ENCODE measurements at places on chromosomes 5 and 9. TPM values are rescaled to one million over a fixed set of nuclear protein-coding genes. Genes with fewer than 3 reads are reported as not detected.

DNA sequence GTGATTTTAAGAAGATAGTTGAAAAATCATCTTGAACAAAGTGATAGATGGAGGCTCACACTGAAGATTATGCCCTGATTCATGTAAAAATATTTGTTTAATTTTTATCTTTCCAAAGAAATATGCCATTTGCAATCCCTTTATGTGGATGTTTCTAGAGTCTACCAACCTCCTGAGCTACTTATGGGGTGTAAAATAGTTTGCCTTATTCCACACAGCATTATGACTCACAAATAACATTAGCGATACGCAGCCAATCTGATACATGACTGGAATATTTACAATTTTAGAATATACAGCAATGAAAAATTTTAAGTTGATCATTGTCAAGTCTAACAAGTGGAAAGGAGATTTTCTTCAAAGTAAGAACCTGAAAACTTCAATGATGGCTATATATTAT is 327.5 kb downstream of the EDIL3 start:
- DNase-seq: no peak

PTPRD gene
- 29.1 TPM for total RNA-seq

DNA sequence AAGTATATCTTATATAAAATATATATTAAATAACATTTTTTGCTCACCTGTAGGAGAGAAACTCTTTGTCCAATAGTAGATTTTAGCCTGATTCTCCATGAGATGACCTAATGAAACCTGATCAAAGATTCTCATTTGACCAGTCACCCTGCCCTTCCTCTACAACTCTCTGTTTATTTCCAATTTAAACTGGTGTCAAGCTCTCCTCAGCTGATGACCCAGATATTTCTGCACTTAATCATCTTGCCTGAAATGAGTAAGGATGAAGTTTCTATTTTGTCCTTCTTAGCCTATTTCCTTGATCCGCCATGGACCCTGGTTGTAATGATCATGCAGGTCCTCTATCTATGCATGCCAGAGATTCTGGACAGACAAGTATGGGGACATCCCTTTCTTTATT is 179.3 kb upstream of the FGF10 start:
- no peak for DNase-seq

GRCh38 chr5:168675883-168676408 is 96.8 kb upstream of the PANK3 start:
- DNase-seq: no peak

CLTB gene
- 108 TPM for total RNA-seq

DNA sequence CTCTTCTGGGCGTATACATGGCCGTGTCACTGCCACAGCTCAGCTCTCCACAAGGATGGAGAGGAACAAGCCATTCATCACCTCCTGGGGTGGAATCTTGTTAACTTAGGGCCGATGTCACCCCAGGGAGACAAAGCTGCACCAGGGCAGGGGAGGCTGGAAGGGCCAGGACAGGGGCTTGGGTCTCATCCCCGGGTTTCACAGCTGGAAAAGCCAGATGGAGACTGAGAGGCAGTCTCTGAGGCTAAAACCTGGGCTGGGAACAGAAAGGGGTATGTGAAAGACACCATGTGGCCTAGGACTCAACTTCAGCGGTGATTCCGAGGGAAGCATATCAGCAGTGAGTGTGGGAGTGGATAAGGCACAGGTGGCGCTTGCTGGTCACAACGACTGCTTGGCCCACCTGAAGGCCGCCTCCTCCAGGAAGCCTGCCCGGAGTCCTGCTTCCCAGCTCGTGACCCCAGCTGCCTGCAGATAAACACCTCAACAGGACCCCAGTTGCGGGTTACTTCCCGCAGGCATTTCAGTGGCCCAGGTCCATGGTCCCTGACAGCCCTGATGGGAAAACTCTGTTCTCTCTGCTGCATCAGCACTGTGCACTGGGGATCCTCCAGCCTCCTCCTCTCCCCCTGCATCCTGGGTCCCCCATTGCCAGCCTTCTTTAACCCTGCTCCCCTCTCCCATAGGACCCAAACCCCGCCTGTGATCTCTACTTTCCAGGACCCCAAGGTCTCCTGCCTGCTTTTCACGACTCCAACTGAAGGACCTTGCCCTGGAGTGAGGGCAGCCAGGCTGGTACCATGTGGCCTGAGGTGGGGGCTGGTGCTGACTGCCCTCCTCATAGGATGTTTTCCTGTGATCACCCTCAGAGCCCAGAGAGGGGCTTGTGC is 51.7 kb upstream of the FCN1 start:
- no peak for DNase-seq

ZFP2 gene
- 8.7 TPM for total RNA-seq

MYMK gene
- not detected for total RNA-seq

GRCh38 chr5:180860273-180860886 is 696 bp downstream of the ZFP62 start:
- DNase-seq: peak; percentile 55

DNA sequence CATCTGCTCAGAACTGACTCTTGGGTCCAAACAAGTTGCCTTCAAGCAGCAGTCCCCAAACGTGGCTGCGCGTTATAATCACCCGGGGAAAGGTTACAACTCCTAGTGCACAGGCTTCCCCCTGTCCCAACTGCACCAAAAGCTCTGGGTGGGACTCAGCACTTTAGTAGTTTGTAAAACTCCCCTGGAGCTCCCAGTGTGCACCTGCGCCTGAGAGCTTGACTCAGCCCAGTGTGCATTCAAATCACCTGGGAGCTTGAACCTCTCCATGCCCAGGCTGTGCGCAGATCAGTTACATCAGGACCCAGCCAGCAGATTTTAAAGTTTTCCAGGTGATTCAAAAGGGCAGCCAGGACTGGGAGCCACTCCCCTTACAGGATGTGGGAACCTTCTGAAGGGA is 151.4 kb downstream of the COL23A1 start:
- DNase-seq: no peak

MIER3 gene
- 15.6 TPM for total RNA-seq

ZNF367 gene
- total RNA-seq: 7.0 TPM

GRCh38 chr5:168961681-168962080 is 339.3 kb downstream of the SLIT3 start:
- DNase-seq: no peak

HSDL2 gene
- total RNA-seq: 18.3 TPM

DCTN3 gene
- total RNA-seq: 108 TPM

GRCh38 chr5:74357827-74358226 is 282.7 kb downstream of the ENC1 start:
- no peak for DNase-seq

DNA sequence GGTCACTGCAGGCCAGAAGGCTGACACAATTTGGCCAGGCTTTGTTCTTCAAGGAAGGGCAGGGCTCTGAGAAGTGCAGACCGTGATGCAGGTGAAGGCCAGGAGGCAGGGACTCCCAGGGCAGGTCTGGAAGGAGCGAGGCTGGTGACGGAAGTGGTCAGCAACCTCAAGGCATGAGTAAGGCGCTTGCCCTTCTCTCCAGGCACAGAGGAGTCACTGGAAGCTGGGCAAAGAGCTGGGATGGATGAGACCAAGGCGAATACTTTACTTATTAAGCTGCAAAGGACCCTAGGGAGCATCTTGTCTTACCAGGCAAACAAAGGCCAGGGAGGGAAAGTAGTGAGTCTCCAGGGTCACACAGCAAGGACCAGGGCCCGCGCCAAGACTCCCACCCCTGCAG is 18.6 kb downstream of the IRF1 start:
- DNase-seq: no peak

BARHL1 gene
- not detected for total RNA-seq

DNA sequence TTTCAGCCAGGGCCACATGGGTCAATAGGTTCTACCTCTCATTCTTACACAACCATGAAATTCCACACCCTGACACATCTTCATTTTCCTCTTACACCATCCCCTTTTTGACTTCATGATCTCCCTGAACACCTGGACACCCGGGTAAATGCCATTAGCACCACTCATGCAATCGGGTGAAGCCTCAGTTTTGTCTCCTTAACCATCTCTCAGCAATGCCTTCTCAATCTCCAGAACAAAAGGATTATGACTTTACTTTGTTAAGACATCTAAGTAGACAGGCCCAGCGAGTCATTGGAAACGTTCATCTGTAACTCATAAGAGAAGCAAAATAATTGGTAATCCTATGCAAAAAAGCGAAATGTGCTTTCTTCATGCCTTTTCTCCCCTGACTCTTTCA is 49.9 kb downstream of the ADAMTS12 start:
- no peak for DNase-seq

GRCh38 chr9:128048663-128049062 is 18.5 kb downstream of the NAIF1 start:
- DNase-seq: no peak

TSLP gene
- 7.0 TPM for total RNA-seq

DNA sequence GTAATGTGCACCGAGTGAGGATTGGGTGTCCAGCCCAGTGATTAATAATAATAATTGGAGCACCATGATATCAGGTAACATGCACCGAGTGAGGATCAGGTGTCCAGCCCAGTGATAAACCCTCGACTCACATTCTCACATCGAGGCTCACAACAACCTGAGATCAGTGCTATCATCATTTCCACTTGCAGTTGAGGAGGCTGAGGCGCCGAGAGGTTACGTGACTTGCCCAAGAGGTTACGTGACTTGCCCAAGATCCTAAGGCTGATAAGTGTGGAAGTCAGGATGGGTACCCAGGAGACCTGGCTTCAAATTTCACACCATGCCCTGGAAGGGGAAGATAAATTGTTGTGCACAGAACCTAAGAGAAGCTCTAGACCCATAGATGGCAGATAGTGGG is 189.4 kb downstream of the MED10 start:
- no peak for DNase-seq

- no peak for DNase-seq
Observed at GRCh38 chr5:91070761-91071550, 312.2 kb downstream of the ARRDC3 start.

DNA sequence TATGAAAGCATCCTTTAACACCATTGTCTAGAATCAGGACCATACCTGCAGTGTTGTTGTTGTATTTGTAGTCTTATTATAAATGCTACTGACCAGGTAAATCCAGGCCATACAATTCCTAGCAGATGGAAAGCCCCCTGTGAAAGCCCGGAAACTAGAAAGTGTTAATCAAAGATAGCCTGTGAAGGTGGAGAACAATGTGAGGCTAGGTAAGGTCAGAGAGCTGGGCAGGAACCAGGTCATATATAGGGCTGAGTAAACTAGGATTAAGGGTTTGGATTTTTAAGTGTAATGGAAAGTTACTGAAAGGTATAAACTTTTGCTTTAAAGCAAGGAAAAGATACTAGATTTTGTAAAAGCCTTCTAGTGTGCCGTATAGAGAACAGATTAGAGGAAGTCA is 6.7 kb downstream of the LRRC70 start:
- DNase-seq: no peak

- no peak for DNase-seq
Observed at GRCh38 chr9:123440256-123440655, 84.3 kb downstream of the CRB2 start.

GRCh38 chr5:62093976-62094375 is 212.0 kb upstream of the KIF2A start:
- DNase-seq: peak; percentile 80

FRMD3 gene
- total RNA-seq: 51.3 TPM

GHR gene
- total RNA-seq: 19.5 TPM

ADAMTS16 gene
- total RNA-seq: 7.2 TPM

PCDHB7 gene
- total RNA-seq: 3.6 TPM

- no peak for DNase-seq
Observed at GRCh38 chr5:95081982-95082381, 202.9 kb downstream of the MCTP1 start.

DNA sequence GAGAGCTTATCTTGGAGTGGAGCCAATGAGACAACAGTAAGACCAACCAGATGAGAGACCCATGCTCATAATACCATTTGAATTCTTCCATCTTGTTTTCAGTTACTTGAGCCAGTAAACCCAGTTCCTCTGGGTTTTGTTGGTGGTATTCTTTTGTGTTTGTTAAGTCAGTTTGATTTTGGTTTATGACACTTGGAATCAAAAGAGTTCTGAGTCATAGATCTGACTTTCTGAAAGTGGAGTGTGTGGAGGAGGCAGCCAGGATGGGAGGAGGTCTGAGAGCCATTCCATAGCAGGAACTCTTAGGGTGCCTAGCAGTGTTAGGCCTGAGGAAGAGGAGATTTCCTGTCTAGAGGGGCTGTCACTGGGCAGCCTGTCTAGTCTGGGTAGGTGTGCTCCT is 24.6 kb upstream of the PANK3 start:
- no peak for DNase-seq

GRCh38 chr9:113026200-113026599 is 14.2 kb upstream of the ZNF883 start:
- no peak for DNase-seq

DNA sequence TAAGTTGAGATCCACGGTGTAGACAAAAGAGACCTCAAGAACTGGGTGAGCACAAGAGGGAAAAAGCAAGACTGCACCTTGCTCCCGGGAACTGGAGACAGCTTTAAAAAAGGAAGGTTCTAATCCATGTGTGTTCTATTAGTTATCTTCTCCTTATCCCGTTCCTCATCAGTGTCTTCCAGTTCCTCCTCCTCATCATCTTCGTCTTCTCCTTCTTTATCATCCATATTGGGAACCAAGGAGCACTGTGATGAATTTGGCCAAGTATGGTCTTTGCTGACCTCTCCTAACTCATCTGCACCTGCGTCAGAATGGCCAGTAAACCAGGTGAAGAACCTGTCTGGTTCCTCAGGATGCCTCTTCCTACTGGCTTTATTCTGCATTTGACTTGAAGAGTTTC is 22.1 kb downstream of the EHMT1 start:
- no peak for DNase-seq

GRCh38 chr5:113271745-113272454 is 162.9 kb downstream of the TSSK1B start:
- DNase-seq: no peak

DNA sequence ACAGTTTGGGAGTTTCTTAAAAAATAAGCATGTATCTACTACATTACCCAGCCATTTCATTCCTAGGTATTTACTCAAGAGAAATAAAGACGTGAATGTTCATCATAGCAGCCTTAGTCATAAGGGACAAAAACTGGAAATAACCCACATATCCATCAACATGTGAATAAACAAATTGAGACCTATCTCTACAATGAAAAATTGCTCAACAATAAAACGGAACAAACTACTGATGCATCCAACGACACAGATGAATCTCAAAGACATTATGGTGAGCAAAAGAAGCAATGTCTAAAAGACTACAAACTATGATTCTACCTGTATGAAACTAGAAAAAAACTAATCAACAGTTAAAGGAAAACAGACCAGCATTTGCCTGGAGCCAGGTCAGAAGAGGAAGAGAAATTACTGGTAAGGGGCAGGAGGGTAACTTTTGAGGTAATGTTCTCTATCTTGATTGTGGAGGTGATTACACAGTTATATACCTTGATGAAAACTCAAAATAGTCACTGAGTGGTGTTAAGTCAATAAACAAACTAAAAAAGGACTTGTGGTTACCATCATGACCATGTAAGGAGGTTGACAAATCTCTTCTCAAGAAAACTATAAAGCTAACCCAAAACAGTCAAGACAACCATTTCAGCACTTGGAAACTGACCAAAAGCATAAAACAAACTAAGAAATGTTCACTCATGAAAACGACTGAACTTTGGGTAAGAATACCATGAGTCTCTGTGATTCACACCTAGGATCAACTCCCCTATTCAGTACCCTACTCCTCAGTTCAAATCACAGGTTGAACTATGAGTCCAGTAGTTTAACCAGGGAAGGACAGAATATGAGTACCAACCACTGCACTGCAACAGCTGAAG is 10.4 kb downstream of the UIMC1 start:
- peak; percentile 35 for DNase-seq
